ENCODE measurements at places on chromosomes 12 and 14.

- DNase-seq, result no peak
These were observed 56.2 kb upstream of the CCDC198 start for GRCh38 chr14:57549765-57550420.

GRCh38 chr14:78985668-78986381 lies 815.7 kb downstream of the NRXN3 start:
- DNase-seq, result no peak

GRCh38 chr12:21330682-21331253 lies 3.9 kb downstream of the SLCO1A2 start:
- no peak for DNase-seq

DNA sequence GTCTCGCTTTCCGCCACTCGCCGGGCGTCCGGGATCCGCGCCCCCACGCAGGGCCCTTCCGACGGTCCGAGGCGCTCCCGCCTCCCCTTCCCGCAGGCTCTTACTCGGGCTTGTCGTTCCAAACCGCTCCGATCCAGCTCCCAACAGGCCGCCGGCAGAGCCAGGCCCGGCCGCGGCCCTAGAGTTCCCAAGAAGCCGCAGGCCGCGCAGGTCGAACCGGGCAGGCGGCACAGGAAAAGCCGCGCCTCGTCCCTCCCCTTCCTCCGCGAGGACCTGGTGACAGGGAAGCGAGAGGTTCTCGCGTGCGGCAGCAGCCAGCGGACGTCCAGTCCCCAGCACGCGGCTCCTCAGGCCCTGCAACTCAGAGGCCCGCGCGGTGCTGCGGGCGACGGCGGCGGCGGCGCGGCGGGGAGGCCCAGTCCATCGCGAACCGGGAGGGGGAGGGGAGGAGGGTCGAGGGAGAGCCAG lies 272 bp downstream of the HECTD1 start:
- DNase-seq, result no peak

GRCh38 chr12:124667506-124668326 lies 100.3 kb upstream of the NCOR2 start:
- DNase-seq, result no peak

DNA sequence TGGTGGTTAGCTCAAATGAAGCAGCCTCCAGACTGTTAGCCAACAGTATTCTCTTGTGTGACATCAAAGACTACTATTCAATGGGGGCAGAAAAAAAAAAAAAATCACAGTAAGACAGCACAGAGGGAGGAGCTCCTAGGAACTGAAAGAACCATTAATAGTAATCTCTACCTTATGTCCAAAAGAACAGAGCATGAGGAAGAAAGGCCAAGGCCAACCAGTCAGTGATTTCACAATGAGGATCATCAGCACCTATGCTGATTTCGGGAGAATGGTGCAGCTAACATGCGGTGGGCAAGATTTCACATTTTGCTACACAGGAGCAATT lies 66.3 kb upstream of the SOX5 start:
- DNase-seq, result no peak

DNA sequence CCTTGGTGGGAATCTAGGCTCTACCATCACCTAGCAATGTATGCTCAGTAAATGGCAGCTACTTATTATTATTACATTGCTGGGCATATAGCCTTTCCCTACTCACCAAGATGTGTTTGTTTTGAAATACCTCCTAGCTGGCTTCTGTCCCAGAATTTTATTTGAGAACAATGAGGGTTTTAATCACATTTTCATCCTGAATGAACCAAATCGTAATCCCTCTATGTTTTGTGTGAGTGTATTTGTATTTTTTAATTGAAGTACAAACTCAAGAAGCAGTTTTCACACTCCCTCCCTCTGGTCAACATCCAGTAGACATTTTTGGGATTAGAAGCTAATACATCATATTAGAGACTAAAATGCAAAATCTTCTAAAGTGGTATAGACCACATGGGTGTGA lies 7.6 kb downstream of the SLC7A8 start:
- no peak for DNase-seq

GRCh38 chr14:20680843-20681347 lies 3.5 kb upstream of the RNASE4 start:
- DNase-seq, result no peak

GRCh38 chr14:74979442-74980397 lies 23.0 kb upstream of the EIF2B2 start:
- no peak for DNase-seq
